Stimulated activated CD4-positive, alpha-beta T cell treated with anti-CD3 and anti-CD28 coated beads, Interleukin-15, amount 100 ng/mL, for 24 hours (primary cell): ENCODE measurements at places on chromosomes 12 and 14.

DNA sequence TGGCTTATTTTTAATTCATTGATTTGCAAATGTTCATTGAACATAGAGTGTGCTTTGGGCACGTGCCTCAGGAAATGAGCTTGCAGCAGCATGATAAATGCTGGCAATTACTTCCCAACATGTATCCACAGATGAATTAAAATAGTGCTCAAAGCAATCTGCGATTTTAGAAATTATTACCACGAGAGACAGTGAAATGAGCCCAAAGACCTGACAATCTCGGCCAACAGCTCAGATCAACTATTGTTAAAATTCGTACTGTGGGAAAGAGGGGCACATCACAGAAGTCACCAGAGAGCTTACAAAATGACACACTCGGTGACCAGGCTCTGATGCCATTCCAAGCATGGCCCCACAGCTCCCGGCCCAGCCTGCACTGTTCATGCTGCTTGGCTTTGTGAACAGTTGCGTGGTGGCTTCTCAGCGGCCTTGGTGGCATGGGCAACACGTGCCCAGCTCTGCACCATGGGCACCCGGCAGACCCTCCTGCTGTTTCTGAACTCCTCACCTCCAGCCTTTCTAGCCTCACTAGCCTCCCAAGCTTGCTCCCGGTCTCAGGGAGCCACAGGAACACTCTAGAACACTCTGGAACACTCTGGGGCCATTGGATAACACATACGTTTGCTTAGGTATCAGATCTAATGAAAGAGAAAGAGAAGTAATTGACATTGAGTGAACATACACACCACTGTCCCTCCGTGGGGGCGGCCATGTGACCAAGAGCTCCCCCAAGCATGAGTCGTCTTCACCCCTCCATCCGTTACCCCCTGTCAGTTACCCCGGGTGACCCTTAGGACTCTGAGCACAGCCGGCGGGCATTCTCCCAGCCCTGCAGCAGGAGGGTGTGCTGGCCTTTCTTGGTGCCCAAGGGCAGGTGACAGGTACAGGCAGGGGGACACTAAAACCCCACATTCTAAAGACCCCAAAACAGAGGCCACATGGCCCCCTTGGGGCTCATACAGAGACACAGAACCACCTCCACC lies 28.0 kb downstream of the RIMBP2 start:
- DNase-seq, result no peak

DNA sequence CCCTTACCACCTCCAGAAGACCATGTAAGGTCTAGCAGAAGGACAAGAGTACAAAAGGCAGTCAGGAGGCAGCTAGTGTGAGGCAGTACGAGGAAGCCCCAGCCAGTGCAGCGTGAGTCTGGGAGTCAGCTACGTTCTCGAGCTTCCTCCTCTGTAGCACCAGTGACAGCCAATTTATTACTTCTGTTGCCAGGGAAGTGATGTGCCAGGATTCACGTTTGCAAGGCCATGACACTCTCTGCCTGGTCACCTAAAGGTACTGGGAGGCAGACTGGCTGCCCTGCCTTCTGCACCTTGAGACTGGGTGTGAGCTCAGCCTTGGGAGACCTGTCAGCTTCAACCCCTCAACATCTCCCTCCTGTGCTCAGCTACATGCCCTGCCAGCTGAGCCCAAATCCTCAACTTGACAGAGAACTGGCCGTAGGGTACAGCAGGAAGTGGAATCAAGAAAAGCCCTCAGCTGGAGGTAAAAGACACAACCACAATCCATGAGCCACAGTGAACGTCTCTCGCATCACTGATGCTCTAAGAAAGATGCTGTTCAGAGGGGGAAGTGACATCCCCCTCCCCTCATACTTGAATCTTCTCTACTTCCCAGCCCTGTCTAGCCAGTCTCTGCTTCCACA lies 182.5 kb upstream of the RGS6 start:
- DNase-seq, result no peak

DNA sequence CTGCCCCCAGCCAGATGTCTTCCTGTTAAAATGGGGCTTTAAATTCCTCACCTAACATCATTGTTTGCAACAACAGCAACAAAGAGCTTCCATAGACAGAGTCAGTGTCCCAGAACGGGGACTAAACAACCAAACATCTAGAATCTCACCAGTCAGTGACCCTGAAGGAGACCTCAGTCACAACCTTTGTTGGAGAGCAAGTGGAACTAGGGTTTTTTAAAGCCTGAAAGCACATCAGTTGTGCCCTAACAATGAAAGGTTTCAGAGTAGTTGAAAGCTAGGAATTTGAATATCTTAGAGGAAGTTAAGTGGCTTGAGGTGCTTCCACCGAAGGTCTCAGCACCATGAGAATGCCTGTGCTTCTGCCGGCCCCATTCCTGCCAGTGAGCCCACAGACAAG lies 5.0 kb upstream of the ALDH2 start:
- DNase-seq, result no peak

DNA sequence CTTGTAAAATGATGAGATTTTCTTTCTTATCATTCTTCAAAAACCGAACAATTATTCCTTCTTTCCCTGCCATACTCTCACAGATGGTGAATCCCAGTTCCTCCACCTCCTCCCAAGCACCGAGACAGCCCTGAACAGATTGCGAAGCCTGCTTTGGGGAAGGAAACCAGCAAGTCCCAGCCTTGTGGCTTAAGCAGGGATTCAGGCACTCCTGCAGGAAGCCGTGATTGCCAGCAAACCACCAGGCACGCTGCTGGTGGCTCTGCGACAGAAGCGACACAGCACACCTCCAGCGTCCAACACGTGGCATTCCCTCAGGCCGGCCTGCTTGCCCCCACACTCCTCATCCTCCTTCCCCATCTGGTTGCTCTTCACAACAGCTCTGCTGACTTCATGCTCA lies 237.7 kb downstream of the GXYLT1 start:
- no peak for DNase-seq

DNA sequence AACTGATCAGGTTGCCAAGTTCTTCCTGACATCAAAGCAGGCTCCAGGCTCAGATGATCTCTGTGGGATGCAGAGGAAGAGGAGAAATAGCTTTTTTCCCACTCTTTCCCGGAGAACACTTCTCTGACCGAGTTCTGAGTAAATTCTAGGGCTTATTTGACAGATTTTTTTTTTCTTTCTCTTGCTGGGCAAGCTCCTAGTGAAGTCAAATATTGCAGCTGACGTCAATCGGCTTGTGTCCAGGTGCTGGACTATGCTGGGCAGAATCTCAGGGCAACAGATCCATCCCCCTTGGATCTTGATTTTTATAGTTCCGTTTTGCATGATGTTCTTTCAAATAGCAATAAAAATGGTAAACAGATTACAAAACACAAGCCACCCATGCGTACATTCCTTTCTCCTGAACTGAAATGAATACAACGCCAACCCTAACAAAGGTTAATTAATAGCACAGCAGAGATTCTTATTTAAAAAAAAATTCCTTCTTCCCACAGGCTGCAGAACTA lies 182.2 kb downstream of the NOVA1 start:
- no peak for DNase-seq

GRCh38 chr14:24483604-24484252 lies 24.3 kb downstream of the CMA1 start:
- no peak for DNase-seq

GRCh38 chr14:64870160-64870559 lies 9.5 kb downstream of the SPTB start:
- no peak for DNase-seq
